ENCODE measurements at places on chromosomes 1 and 21.

GRCh38 chr1:226318471-226318870 is 9.5 kb upstream of the LIN9 start:
- DNase-seq = no peak

- DNase-seq = no peak
Observed at GRCh38 chr1:155847823-155848529, 9.0 kb downstream of the GON4L start.

- no peak for DNase-seq
Observed at GRCh38 chr1:29052100-29052499, 71.6 kb downstream of the TMEM200B start.

DNA sequence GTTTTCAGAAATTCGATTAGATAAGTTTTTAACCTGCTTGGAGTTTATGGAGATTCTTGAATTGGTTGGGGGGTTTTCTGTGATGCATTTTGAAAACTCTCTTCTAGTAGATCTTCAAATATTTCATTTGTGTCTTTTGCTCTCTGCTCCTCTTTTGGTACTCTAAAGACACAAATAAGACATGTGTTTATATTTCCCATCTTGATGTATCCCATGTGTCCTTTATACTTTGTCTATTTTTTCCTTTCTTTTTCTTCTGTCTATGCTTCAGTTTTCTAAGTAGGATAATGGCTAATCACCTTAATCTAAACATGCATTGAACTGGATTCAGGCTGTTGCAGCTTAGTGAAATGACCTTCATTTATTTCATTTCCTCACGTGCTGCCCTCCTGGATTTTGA is 63.8 kb upstream of the C1orf87 start:
- no peak for DNase-seq

GRCh38 chr21:14968821-14969220 is 96.0 kb downstream of the NRIP1 start:
- no peak for DNase-seq
